ENCODE measurements at places on chromosomes 3 and 15.

DNA sequence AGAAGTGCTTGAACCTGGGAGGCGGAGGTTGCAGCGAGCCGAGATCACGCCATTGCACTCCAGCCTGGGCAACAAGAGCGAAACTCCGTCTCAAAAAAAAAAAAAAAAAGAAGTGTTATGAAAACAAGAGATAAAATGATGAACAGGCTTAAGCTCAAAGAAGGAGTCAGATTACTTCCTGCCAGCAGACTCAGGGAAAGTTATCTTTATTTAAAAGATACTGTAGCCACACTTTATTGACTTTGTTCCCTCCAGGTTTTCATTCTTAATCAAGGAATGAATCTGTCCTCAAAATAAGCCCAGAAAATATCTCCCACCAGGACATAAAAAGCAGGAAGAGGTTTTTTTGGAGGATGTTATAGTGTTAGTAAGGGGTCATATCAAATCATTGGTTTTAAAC is 176.5 kb upstream of the KCNMB2 start:
- DNase-seq = no peak

DNA sequence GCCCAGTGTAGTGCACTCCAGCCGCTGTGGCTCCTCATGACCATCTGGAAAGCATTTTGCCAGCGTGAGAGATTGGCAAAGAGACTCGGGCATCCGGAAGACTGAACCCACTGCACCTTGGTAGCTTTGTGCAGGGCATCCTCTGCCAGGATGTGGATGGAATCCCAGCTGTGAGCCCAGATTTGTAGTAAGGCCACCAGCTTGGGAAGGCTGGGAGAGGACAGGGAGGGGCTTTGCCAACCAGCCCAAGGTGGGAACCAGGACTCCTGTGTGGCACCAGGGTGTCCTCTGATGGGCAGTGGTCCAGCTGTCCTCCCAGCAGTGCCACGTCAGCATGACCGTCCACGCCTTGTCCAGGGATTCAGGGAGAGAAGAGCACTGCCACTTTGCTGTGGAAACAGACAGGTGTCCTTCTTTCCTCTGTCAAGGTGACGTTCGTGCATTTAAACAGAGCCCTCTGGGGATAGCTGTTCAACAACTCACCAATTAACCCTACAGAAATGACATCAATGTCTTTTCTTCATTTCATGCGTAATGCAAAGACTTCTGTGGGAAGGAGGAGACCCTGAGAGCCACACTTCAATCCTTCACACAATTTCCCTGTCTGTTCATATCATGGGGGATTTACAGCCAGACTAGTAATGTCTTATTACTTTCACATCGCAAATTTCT is 19.1 kb downstream of the KLF15 start:
- no peak for DNase-seq

DNA sequence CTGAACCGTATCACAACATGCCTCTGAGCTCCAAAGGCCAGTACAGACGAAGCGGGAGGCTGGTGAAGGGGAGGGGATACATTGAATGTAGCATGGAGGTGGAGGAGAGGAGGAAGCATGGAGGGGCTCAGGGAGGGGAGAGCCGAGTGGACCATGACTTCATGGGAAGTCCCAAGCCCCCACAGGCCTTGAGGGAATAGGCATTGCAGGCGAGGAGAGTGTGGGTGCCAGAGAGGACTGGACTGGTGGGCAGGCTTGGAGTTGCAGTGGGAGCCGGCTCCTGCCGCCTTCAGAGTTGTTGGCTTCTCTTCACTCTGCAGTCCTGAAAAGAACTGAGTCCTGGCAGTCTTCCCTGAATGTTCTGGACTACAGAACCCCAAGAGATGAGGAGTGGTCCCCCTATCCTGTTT is 3.3 kb upstream of the RNU6-1 start:
- no peak for DNase-seq

- DNase-seq = no peak
Observed at GRCh38 chr3:61632568-61633175, 71.3 kb downstream of the PTPRG start.

DNA sequence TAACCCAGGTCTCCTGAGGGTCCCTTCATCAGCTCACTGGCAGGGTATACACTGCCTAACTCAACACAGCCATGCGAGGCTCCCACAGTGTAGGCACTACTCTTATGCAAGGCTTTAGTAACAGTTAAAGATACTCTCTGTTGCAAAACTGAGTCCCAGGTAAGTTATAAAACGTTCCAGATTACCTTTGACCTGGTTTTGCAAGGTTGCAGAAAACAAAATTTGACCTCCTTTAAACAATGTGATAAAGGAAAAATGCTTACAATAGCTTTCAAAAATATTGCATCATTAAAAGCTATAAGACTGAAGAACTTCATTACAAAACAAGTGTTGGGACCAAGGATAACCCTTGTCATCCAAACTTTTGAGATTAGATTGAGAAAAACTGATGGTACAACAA is 5.5 kb downstream of the SLC27A2 start:
- no peak for DNase-seq

DNA sequence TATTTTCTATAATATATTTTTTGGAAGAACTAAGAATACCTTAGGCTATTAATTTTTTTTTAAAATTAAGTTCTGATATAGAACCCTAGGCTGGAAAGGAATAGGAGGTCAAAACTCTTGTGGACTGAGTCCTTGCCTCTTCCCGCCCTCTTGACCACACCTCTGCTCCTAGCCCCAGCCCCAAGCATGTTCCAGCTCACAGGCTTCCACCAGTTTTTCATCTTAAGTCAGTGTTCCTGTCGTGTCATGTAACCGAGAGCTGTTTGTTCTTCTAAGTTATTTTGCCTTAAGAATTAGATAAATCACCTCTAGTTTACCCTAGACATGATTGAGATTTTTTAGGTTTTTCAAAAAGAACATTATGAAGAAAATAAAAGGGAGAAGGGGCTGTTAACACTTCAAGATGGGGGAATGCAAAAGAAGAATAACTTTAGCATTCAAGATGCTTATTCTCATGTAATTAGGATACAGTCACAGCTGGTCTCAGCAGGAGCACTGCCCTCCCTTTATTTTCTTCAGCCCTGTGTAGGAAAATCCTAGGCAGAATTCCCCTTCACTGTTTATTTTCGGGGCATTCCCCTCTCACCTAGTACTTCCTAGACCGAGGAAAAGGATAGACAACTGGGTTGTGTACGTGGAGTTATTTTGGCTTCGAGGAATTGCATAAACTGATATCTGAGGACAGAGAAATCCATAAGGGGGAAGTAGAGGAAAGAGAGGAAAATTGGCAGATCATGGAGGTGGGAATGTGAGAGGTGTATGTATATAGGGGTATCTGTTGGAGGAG is 110.2 kb downstream of the CMSS1 start:
- no peak for DNase-seq

GRCh38 chr3:123831420-123831819 is 52.7 kb downstream of the MYLK start:
- DNase-seq = no peak

DNA sequence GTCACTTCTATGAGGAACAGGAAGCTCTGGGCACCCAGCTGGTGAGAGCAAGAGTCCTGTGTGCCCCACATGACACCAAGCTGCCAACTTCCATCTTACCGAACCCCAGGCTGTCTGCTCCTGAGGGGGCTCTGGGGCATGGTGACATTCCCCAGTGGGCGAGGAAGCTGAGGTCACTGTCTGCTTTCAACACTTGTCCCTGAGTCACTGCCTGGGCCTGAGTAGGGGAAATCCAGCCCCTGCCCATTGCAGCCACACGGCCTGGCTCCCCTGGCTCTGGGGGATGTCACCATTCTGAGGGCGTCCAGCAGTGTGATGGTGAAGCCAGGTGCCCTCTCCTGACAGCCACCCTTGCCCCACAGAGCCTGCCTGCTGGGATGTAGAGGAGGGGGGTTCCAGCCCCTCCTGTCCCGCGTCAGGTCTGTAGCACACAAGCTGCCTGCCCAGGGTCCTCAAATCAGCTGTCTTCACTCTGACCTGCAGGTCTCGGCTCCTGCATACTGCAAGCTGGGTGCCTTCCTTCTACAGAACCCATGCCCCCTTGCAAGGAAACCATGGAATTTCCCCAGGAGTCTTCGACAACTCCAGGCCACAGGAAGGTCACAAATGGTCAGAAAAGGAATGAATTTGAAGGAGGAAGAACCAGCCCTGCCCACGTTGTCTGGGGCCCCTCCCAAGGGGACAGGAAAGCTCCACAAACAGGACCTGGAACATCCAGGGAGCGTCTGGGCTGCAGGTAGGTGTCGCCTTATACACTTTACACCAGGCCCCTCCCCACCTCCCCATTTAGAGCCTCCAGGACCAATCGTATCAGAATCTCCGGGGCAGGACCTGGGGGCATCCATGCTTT is 69.9 kb upstream of the GATM start:
- DNase-seq = no peak

DNA sequence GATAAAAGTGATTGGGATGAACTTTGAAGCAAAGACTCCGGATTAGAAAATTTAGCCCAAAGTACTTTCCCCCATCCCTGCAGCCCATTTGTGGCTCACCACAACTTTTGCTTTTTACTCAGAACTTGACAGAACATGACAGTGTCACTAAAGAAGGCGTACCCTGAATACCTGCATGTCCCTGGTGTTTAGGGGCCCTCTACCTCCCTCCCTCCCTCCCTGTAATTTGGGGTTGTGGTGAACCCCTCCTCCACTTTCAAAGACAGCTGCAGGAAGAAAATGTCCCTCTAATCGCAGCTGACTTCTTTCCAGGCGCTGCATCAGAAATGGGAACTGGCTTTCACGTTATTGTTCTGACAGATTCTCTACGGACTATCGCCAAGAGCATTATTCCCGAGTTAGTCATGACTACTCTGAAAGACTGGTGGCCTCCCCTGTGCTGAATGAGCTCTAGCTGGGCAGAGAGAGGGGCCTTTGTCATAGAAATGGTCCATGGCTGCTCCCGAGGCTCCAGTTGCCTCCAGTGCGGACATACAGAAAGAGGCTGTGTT is 93.2 kb upstream of the ARHGEF3 start:
- no peak for DNase-seq

GRCh38 chr15:101244036-101244781 is 7.6 kb downstream of the CHSY1 start:
- DNase-seq = no peak

DNA sequence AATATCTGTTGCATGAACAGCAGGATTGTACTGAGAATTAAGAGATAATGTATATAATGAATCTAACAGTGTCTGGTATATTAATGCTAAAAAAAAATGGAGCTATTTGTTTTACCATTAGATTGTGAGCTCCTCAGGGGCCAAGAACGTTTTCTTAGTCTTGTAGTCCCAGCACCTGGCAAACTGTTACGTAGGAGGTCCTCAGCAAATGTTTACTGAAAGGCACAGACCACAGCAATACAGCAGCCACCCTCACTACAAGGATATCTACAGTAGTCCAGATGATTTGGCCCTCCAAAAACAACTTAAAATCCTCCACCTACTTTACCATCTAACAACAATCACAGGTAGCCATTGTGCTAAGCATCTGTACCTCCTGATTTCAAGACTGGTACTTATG is 59.7 kb downstream of the MSL2 start:
- DNase-seq = no peak

DNA sequence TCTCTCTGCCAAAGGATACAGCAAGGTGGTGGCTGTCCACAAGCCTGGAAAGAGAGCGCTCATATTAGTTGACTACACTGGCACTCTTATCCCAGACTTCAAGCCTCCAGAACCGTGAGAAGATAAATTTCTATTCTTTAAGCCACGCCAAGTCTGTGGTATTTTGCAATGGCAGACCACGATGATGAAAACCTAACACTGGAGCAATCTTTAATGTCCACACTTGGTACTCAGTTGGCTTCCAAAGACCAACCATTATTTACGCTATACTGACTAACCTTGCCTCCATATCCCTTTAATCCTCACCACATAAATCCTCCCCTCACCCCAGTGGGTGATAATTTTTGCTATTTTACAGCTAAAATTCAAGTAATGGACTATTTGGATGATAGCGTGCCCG is 16.9 kb upstream of the LACTB start:
- no peak for DNase-seq

DNA sequence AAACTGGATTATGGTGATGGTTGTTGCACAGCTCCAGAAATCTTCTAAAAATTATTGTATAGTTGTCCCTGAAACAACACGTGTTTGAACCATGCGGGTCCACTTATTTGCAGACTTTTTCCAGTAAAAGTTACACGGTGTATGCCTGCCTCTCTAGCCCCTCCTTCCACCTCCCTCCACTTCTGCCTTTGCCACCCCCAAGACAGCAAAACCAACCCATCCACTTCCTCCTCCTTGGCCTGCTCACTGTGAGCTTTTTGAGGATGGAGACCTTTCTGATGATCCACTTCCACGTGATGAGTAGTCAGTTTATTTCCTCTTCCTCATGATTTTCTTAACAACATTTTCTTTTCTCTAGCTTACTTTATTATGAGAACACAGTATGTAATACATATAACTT is 5.4 kb downstream of the CYFIP1 start:
- no peak for DNase-seq

DNA sequence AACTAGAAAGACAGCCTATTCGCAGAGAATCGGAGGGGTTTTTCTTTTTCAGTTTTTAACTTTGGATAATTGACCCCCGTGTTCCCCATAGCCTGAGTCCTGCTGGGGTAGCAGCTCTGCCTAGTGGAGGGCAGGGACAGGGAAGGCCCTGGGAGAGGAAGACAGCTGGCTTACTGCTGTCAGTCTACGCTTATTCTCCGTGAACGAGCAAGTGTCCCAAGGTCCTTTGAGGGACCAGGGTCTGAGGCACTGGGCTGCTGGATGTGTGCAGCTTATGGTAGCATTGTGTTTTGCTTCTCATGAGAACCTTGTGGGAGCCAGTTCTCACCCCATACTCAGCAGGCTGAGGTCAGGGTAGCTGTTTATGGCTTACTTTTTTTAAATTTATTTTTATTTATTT is 3.0 kb downstream of the LIMD1 start:
- no peak for DNase-seq

- DNase-seq = no peak
Observed at GRCh38 chr3:182565916-182566796, 227.1 kb upstream of the ATP11B start.

- DNase-seq = peak; percentile 45
Observed at GRCh38 chr15:41876007-41876406, 17.8 kb downstream of the SPTBN5 start.

DNA sequence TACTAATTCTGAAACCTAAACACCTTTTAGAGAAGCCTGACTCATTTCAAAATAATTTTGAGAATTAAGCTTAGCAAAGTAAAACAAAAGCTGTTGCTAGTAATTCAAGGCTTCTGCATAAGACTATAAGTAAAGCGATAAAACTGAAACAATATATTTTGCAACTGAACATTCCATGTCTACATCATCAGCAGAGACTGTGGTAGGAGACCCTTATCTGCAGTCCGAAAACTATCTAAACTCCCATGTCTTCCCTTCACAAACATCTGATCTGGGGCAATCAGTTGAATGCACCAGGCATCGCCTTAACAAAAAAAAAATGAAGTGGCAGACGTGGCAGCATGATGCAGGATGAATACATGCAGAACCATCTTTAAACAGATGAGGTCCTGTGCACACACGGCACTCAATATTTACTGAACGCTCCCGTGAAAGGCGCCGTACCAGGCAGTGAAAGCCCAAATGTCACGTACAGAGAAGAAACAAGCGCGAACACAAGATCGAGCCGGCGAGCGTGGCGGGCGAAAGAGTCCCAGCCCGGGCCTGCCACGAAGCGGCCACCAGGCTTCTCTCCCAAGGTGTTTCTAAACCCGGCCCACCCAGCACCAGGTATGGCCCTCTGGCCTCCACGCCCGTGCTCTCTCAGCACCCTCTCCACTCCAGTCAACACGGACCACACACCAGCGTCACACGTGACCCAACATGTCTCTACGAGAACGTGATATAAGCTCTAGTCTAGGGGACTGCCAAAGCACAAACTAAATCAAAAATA is 63.0 kb downstream of the CHSY1 start:
- no peak for DNase-seq

- DNase-seq = no peak
Observed at GRCh38 chr3:197494366-197495058, 61.3 kb downstream of the BDH1 start.

- DNase-seq = no peak
Observed at GRCh38 chr3:31840252-31840651, 140.8 kb downstream of the OSBPL10 start.
